ENCODE measurements at places on chromosomes 2 and 18. TPM values are rescaled to one million over a fixed set of nuclear protein-coding genes. Genes with fewer than 3 reads are reported as not detected.

DNA sequence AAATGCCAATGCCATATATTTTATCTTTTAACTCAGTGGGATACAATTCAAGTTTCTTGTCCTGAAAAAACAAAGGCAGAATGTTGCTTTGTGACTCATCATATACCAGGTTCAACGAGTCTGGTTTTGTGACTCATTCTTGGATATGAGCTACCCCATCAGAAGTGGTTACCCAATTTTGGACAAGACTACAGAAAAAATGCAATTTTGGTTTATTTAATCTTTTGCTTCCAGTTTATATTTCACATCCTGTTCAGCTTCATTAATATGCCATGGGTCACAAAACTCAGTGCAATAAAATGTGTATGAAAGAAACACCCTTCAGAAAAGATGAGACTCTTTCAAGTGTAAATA lies 25.0 kb downstream of the FN1 start:
- DNase-seq = no peak

GRCh38 chr18:40371673-40372072 lies 1583.4 kb upstream of the PIK3C3 start:
- DNase-seq = no peak

GRCh38 chr2:205670292-205670691 lies 12.0 kb upstream of the NRP2 start:
- DNase-seq = no peak

DNA sequence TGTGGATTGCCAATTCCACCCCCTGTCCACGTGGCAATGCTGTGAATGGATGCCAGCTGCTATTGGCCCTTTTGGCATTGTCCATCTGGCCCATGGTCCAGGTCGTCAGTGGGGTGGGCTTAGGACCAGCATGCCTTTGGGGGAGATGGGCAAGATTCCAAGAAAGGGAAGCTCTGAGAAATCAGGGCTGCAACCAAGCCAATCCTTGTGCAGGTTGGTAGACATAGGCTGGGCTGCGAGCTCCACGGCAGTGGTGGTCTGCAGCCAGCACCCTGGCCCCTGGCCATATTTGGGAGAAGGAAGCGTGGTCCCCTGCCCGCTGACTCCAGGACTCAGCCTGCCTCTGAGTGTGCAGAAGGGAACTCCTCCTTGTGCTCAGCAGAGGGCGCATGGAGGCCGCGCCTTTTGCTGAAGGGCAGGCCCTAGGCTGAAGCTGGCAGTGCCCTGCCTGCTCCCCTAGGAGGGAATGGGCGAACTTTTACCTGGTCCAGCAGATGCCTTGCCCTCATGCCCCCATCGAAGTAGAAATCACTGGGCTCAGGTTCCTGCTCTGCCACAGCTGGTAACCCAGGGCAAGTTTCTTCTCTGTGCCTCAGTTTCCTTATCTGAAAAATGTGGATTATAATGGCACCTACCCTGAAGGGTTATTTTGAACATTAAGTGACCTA lies 5.4 kb downstream of the SPR start:
- peak; percentile 34 for DNase-seq

DNA sequence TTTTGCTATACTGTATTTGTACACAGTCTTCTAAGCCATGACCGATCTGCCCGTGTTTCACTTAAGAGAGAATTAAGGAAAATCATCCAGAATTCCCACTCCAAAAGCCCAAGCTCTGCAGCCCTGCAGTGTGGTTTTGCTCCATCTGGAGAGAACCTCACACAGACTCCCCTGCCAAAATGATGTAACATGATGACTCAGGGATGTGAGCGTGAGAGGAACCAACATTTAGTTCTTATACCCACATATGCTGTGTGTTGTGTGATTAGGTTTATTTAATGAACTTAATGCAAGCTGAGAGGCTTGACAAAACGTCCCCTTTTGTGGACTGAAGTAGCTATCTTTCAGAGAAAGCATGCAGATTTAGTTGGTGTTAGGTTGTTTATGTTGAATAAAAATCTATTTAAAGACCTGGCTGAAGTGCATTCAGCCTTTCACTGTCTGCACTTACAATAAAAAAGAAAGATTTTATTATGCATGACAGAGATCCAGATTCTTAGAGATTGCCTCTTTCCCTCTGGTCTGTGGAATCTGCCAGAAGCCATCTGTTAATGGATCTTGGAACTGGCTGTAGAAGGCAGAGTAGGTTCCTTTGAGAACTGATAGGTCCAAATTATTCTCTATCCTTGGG lies 6.3 kb downstream of the RAB12 start:
- no peak for DNase-seq

- DNase-seq = peak; percentile 40
Observed at GRCh38 chr2:128260239-128261138, 58.2 kb downstream of the HS6ST1 start.

- no peak for DNase-seq
Observed at GRCh38 chr2:65605743-65606058, 173.3 kb upstream of the SPRED2 start.

DNA sequence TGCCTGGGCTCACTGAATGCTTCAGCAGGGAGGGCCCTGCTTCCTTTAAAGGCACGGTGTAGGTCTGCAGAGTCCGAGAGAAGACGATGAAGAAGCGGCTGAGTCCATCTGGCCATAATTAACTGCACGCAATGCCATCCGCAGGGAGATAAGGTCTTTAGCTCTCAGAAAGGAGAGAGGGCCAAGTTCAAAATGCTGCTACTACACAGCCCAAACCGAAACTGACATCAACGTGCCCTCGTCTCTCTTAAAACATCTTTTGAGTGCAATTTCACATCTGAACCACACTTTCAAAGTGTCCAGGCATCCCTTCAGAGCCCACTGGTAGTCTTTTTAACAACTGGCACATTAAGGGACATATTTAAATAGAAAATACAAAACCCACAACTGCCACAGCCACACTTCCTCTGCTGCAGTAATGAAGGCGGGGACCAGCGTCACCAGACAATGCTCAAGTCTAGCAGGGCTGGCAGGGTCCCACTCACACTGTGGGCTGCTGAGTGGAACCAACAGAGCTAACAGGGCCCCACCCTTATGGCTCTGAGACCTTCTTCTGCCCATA lies 35.8 kb downstream of the ST3GAL5 start:
- peak; percentile 44 for DNase-seq

The POTEI gene
- not detected for total RNA-seq

The FAM110C gene
- total RNA-seq = not detected

All from tibial nerve (tissue), 4 donors.